ENCODE measurements at places on chromosomes 16 and 17.

- DNase-seq, result no peak
Observed at GRCh38 chr16:53896722-53897121, 192.8 kb downstream of the FTO start.

DNA sequence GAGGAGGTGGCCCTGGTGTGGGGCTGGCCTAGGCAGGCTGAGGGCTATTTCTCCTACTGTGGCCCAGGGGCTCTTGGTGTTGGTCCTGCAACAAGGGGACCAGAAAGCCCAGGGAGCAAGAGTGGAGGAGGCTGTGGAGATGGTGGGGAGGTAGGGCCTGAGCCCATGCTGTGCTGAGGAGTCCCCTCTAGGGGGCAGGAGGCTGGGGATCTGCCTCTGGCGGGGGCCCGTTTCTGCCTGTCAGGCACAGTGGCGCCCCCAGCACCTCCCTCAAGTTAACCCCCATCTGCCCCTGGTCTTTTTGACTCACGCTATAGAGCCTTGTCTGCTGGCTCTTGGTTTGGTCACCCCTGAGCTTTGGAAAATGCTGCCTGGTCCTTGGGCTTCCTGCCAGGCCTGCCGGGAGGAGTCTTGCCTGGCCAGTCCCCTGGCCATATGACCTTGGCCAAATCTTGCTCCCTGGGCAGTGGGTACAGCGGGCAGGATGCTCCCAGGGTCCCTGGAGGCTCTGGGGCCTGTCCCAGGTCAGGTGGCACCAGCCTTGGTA is 5.9 kb downstream of the BAIAP2 start:
- no peak for DNase-seq

GRCh38 chr16:3879258-3879886 is 1.1 kb downstream of the CREBBP start:
- no peak for DNase-seq

DNA sequence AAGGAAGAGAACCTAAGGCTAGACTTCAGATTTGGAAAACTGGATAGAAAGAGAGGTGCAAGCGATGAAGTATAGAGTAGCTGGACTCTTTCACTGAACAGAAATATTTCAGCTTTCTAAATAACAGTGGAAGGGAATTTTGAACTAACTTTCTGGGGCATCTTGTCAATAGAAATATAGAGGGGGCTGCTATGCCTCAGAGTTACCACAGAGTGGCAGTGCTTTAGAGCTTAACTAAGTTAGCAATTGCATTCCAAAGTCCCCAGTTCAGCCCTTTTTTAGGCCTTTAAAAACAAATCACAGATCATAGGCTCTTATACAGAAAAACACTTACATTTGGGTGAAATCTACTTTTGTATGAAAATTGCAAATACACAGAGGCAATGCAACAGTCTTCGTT is 154.2 kb upstream of the CDH8 start:
- DNase-seq, result no peak

DNA sequence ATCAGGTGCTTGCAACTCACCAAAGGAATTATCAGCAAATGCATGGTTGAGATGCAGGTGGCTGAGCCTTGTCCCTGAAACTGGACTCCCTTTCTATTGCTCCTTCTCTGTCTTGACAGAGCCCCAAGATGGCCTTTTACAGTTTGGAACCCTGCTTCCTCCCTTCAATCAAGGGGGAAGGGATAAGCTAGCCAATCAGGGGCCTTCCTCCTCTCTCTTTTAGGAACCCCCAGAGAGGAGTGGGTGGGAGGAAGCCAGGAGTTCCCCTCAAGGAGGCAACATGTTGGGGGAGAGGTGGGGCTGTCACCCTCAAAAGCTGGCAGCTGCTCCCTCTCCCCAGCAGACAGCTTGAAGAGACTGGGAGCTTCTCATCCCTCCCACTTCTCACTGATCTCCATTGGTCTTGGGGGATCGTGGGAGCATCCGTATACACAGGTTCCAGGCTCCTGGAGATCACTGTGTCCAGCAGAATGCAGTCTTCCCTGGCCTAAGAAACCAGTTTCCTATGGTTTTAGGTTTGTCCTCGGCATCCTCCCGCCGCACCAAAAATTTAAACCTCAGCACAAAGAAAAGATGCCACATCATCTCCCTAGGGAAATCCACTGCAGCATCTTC is 7.2 kb downstream of the RASL10B start:
- no peak for DNase-seq

DNA sequence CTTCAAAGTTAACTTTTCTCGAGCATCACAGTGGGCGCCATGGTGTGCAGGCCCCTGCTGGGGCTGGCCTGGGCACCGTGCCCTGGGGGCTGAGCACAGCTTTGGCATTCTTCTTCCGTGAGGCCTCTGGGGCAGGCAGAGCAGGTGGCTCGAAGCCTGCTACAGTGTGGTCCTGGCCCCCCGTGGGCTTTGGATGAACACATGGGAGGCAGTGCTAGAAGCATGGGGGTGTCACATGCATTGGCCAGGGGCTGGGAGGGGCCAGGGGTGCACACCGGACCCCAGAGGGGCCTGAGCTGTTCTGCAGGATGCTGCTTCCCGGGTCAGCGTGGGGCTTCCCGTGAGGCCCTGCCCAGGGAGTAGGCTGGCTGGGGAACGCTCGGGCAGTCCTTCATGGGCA is 12.1 kb upstream of the C16orf74 start:
- no peak for DNase-seq

DNA sequence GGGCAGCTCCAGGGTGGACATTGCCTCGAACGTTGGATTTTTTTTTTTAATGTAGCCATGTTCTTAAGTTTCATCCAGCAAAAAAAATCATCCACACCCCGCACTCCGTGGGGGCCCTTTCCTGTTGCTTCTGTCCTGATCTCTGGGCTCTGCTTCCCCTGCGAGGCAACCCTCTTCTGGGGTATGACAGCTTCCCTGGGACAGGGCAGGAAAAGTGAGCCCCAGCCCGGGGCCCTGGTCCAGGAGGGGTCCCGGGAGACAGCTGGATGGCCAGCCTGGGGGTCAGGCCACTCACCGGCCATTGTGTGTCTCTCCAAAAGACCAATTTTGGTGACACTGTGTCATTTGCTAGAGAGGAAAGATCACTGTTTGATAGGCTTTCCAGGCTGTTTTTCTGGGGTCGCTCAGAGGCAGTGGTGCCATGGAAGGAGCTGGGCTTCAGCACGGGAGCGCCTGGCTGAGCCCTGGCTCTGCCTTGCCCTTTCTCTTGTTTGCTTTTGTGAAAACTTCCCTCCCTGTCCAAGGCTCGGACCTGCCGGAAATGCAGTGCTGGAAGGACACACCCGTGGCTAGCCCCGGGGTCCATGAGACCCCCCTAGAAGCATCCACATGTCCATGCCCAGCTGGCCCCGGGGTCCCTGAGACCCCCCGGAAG is 41.0 kb upstream of the CHMP6 start:
- DNase-seq, result no peak

DNA sequence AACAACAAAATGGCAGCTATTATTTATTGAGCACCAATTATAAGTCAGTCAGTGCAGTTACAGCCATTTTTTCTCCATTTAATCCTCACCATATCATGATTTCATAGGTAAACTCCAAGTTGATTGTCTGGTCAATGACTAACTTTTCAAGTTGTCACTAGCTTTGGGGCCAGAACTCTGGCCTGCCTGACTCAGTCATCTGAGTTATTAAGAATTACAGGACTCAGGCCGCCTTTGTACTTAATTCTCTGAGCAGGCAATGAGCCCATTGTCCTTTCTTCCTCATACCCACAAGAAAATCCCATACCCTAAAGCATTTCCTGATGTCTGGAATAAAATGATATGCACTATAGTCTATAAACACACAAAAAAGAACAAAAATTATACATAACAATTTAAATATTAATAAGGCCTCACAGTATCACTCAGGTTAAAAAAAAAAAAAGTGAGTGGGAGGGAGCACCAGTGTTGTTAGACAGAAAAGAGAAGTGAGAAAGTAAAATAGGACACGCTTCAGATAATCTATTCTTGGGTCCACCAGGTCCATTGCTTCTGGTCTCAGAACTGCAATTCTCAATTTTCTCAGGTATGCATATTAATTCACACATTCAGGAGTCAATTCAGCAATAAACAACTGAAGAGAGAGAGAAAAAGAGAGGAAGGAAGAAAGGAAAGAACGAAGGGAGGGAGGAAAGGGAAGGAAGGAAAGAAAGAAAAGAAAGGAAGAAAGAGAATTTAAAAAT is 70.2 kb downstream of the SPAG9 start:
- no peak for DNase-seq

DNA sequence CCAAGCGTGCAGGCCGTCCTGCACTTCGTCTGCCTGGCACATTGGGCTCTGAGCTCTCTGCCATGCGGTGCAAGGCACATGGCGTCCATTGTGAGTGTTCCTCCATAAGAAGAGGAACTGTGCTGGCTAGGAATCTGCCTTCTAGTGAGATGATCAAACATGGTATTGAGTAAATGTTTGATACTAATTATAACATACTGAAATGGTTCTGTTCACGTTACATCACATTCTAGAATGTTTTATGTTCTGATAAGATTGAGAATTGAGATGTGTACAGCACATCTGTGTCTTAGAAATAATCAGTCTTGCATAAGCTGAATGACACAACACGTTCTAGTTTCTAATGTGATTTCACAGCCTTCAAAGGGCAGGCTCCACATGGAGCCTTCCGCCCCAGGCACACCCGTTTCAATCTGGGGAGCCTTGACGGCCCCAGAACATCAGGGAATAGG is 42.9 kb downstream of the USP10 start:
- DNase-seq, result no peak

GRCh38 chr16:63239065-63239570 is 1202.9 kb upstream of the CDH8 start:
- DNase-seq, result no peak

DNA sequence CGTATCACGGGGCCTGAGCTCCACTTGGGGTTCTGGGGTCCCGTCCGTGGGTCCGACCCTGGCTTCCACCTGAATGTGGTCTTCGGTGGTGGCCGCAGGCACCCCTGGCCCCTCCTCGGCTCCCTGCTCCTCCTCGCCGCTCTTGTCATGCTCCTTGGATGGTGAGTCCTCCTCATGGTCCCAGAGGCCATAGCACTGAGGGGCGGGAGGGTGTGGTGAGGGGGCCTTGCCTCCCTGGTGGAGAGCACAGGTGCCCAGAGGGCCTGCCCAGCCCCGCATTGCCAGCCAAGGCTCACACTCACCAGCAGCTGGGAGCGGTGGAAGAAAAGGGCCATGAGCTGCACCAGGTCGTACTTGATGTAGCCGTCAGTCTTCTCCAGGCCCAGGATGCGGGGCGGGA is 14.9 kb downstream of the CTU2 start:
- DNase-seq, result no peak

GRCh38 chr17:7459961-7460545 is 15.2 kb downstream of the CHRNB1 start:
- DNase-seq, result no peak

- no peak for DNase-seq
Observed at GRCh38 chr16:9755081-9755480, 427.1 kb downstream of the GRIN2A start.

- no peak for DNase-seq
Observed at GRCh38 chr17:56497132-56497531, 96.4 kb upstream of the NOG start.

GRCh38 chr17:20187049-20187448 is 177.9 kb downstream of the SPECC1 start:
- no peak for DNase-seq

GRCh38 chr17:71502443-71502842 is 618.4 kb upstream of the SOX9 start:
- no peak for DNase-seq

GRCh38 chr17:57515662-57516211 is 229.4 kb downstream of the CCDC182 start:
- no peak for DNase-seq

- no peak for DNase-seq
Observed at GRCh38 chr17:32298298-32298697, 32.7 kb downstream of the RHBDL3 start.

GRCh38 chr16:84834403-84834772 is 14.6 kb downstream of the CRISPLD2 start:
- no peak for DNase-seq

DNA sequence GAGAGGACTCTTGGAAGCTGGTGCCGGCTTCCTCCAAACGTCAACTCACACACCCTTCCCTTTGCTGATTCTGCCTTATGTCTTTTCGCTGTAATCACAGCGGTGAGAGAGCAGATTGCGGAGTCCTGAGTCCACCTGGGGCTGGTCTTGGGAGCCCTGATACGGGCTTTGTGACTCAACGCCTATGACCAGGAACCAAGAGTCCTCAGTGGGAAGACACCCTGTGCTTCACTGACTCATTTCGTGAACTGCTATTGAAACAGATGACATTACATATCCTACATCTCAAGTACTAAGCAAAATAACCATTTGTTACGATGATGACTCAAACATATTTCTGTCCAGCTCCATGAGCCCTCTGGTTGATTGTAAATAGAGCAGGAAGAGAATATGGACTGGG is 90.7 kb upstream of the CREBBP start:
- DNase-seq, result no peak

DNA sequence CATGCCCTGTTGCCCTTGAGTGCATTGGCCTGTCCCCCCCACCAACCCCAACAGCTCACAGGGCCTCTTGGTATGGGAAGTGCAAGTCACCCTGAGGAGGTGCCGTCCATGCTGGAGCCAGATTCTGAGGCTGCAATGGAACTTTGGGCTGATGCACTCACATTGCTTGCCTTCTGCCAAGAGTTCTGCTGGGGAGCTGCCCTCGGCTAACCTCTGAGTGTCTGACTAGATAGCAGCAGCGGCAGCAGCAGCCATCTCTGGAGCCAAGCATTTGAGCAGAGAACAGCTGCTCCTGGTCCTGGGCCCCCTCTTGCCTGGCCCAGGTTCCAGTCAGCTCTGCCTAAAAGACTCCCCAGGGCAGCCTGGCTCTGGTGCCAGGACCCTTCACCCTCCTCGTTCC is 61.5 kb downstream of the GNAO1 start:
- DNase-seq, result no peak

GRCh38 chr16:10812312-10813098 is 6.1 kb downstream of the TVP23A start:
- no peak for DNase-seq

DNA sequence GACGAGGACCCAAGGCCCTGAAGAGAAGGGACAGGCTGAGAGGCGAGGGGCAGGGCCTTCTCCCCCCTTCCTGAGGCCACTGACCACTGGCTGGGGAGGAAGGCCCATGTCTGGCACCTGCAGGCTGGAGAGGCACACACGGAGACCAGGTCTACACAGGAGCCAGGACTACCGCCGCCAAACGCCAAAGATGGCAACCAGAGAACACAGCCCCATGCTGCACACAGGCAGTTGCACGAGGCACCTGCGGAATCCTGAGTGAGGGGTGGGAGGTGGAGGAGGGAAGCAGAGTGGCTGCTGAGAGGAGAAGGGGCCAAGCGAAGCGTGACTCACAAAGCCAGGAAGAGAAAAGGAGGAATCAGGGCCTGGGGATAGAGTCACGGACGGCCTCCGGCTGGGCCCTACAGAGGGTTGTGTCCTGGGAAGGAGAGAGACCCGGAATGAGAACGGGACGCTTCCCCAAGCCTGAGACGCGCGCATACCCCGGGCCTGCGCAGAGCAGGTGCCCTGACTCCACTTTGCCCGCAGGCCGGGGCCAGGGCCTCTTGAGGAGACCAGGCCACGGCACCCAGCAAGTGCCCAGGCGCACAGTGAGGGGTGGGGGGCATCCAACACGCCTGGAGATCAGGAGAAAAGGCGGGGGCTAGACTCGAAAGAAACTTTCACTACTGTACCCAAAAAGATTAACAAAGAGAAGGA is 28.7 kb upstream of the C16orf95 start:
- no peak for DNase-seq

Measured in CMK (cell line).